Upper lobe of left lung (tissue), 6 donors: ENCODE measurements at places on chromosomes 1 and 21. TPM values are rescaled to one million over a fixed set of nuclear protein-coding genes. Genes with fewer than 3 reads are reported as not detected.

- no peaks in the 10 kb centered on the region for H3K27me3 ChIP-seq
- no peak for DNase-seq
- H3K36me3 ChIP-seq = no peaks in the 10 kb centered on the region
- no peak overlapping the region for H3K4me3 ChIP-seq
- no peaks in the 10 kb centered on the region for H3K4me1 ChIP-seq
- H3K27ac ChIP-seq = no peak overlapping the region
Measured at GRCh38 chr1:99456536-99456935, 189.4 kb upstream of the PALMD start.

- H3K27me3 ChIP-seq = no peaks in the 10 kb centered on the region
- no peak for DNase-seq
- H3K36me3 ChIP-seq = no peaks in the 10 kb centered on the region
- H3K4me3 ChIP-seq = no peak overlapping the region
- no peak overlapping the region for H3K27ac ChIP-seq
- H3K4me1 ChIP-seq = no peaks in the 10 kb centered on the region
Measured at GRCh38 chr1:99634971-99635624, 10.8 kb upstream of the PALMD start.

GRCh38 chr1:67134695-67135094 is at the start of gene C1orf141:
TSS of gene C1orf141 (minus strand) at chr1:67134970. CDS start at chr1:67127240, 7,730 bp downstream.
- no peak for DNase-seq
- H3K27me3 ChIP-seq = no peaks in the 10 kb centered on the region
- no peaks in the 10 kb centered on the region for H3K36me3 ChIP-seq
- H3K4me3 ChIP-seq = peak within 1 kb of the TSS; percentile 30
- peaks cover 4% of the 10 kb centered on the region for H3K4me1 ChIP-seq
- H3K27ac ChIP-seq = no peak within 1 kb of the TSS

- no peaks in the 10 kb centered on the region for H3K27me3 ChIP-seq
- H3K36me3 ChIP-seq = peaks cover 22% of the 10 kb centered on the region
- DNase-seq = no peak
- H3K4me1 ChIP-seq = no peaks in the 10 kb centered on the region
- H3K4me3 ChIP-seq = no peak overlapping the region
Measured at GRCh38 chr21:32648165-32648564, 36.0 kb upstream of the CFAP298 start.

- no peak for DNase-seq
- H3K4me3 ChIP-seq = no peak overlapping the region
- no peaks in the 10 kb centered on the region for H3K36me3 ChIP-seq
- no peaks in the 10 kb centered on the region for H3K27me3 ChIP-seq
- H3K4me1 ChIP-seq = no peaks in the 10 kb centered on the region
- H3K27ac ChIP-seq = no peak overlapping the region
Measured at GRCh38 chr1:185345913-185346720, 29.1 kb upstream of the IVNS1ABP start.

- no peak overlapping the region for H3K27ac ChIP-seq
- H3K4me1 ChIP-seq = peaks cover 4% of the 10 kb centered on the region
- no peak for DNase-seq
- no peak overlapping the region for H3K4me3 ChIP-seq
- H3K27me3 ChIP-seq = no peaks in the 10 kb centered on the region
Measured at GRCh38 chr21:45615145-45615711, 28.3 kb upstream of the PCBP3 start.

GRCh38 chr1:225950905-225951497 is 10.0 kb upstream of the LEFTY2 start:
- no peaks in the 10 kb centered on the region for H3K36me3 ChIP-seq
- no peak overlapping the region for H3K4me3 ChIP-seq
- H3K27me3 ChIP-seq = no peaks in the 10 kb centered on the region
- H3K27ac ChIP-seq = no peak overlapping the region

- H3K27me3 ChIP-seq = no peaks in the 10 kb centered on the region
- no peaks in the 10 kb centered on the region for H3K36me3 ChIP-seq
- H3K4me1 ChIP-seq = peaks cover 3% of the 10 kb centered on the region
Measured at GRCh38 chr21:43782431-43783097, 6.5 kb upstream of the CSTB start.

DNA sequence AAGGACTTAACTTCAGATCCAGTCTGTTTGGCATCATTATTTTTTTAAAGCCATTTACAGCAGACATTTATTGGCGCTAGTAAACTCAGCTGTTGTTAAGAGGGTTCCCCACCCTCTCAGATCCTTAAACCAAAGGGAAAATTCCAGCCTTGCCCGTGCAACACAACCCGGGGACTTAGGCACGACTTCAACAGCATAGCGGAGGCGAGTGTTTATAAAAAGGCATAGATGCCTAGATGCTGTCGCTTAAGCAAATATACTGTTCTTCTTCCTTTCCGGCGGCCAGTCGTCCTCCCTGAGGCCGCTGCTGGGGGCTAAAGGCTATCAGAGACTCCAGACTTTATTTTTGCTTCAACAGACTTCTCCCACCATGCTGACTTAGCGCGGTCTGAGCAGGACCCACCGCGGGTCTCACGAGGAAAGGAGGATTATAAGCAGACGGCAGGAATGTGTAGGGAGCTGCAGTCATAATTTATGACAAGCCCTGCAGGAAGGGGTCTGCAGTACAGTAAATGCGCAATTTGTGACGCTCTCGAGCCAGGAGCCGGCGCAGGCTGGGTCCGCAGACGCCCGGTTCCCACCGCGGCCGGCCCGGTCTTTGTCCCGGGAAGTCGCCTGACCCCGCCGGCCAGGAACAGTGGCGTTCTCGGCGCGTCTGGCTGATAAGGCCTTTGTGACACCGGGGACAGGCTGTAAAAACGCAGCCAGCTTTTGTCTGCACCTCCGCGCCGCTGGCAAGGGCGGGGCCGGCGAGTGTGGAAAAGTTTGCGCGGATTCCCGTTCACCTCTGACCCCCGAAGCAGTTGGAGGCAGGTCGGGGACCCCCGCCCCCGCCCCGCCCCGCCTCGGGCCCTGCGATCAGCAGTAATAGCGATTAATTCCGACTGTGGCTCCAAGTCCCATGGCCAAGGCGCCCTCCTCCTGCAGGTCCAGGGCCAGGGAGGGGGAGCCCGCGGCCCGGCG is 61.2 kb upstream of the ARHGEF16 start:
- DNase-seq = no peak
- peaks cover 17% of the 10 kb centered on the region for H3K4me1 ChIP-seq
- H3K27me3 ChIP-seq = no peaks in the 10 kb centered on the region

GRCh38 chr1:43569175-43569574 is 38.5 kb downstream of the PTPRF start:
- DNase-seq = no peak
- peaks cover 14% of the 10 kb centered on the region for H3K4me1 ChIP-seq
- H3K4me3 ChIP-seq = no peak overlapping the region
- H3K36me3 ChIP-seq = peaks cover 11% of the 10 kb centered on the region

DNA sequence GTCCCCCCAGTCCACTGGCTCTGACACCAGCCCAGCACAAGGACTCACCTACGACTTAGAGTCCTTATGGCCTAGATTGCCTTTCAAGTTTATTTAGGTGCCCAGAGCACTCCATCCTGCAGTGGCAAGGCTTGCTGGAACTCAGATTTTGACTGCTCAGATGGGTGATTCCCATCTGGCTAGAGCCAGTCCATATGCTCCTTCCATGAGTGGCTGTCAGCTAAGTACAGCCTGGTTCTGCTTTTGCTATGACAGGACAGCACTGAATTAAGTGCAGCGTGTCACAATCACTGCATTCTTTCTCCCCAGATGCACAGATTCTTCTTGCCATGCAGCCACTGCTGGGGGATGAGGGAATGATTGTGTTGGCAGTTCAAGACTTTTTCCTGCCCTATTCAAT is 43.8 kb downstream of the GPR52 start:
- no peak overlapping the region for H3K4me3 ChIP-seq
- no peak overlapping the region for H3K27ac ChIP-seq
- H3K36me3 ChIP-seq = no peaks in the 10 kb centered on the region
- H3K27me3 ChIP-seq = no peaks in the 10 kb centered on the region
- no peaks in the 10 kb centered on the region for H3K4me1 ChIP-seq

DNA sequence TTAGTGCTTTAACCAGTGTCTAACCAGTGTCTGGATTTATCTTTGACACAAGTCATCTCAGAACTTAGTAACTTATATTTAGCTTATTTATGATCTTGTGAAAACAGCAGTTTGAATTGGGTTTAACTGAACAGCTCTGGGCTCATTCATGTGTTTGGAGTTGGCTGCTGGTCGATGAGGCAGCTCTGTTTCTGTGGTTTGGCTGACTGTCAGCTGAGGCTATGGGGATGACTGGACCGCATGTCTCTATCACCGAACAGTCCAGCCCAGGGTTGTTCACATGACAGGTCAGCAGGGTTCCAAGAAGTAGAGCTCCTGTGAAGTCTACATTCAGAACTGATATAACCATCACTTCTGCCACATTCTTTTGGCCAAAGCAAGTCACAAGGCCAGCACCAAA is 29.1 kb upstream of the C21orf91 start:
- no peak overlapping the region for H3K27ac ChIP-seq
- H3K27me3 ChIP-seq = no peaks in the 10 kb centered on the region
- DNase-seq = no peak
- H3K4me3 ChIP-seq = no peak overlapping the region
- no peaks in the 10 kb centered on the region for H3K4me1 ChIP-seq

GRCh38 chr1:238562341-238562740 is 671.6 kb upstream of the ZP4 start:
- DNase-seq = no peak
- no peak overlapping the region for H3K4me3 ChIP-seq
- no peaks in the 10 kb centered on the region for H3K27me3 ChIP-seq
- H3K36me3 ChIP-seq = no peaks in the 10 kb centered on the region
- H3K4me1 ChIP-seq = no peaks in the 10 kb centered on the region

DNA sequence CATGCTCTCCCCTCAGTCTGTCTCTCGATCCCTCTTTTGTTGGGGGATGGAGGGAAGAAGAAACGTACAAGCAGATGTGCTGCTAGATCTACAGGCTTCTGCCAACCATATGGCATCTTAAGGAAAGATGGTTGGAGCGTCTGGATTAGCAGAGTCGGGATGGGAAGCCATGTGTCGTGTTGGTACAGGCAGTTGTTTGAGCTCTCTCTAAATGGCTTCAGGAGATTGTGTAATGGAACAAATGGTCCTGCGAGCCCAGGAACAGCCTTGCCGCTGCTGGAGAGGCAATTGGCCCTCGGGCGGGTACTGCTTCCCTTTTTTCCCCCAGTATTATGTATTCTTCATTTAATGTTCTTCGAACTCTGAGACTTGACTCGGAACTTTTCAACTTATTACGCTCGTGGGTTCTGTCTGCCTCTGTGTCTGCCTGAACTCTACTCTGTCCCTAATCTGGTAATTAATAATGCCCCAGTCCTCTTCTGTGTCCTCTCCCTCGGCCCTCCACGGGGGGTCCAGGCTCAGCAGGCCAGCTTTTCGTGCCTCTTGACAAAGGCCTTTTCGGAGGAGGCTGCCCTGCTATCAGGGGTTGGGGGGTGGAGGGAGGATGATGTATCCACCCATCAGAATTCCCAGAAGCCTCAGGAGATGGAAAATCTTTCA is 215.3 kb downstream of the SDCCAG8 start:
- H3K27ac ChIP-seq = no peak overlapping the region
- no peak for DNase-seq
- no peaks in the 10 kb centered on the region for H3K36me3 ChIP-seq
- no peak overlapping the region for H3K4me3 ChIP-seq
- H3K4me1 ChIP-seq = peaks cover 27% of the 10 kb centered on the region

DNA sequence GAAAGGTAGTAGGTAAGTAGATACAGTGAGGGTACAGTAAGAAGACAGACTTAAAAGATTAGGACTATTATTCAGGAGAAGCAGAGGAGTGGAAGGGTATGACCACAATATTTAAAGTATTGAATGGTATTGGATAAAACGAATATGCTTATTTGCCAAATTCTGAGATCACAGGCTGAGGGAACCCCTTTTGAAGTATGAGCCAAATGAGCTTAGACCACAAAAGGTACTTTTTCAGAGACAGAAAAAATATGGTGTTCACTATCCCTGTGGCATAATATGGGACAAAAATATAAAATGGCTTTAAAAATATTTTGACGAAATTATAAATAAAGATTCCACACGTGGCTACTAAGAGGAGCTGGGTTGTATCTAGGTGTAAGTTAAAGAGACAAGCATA is 880 bp upstream of the MTF2 start:
- peak overlapping the region; percentile 95 for H3K4me3 ChIP-seq
- H3K4me1 ChIP-seq = peaks cover 17% of the 10 kb centered on the region
- no peaks in the 10 kb centered on the region for H3K27me3 ChIP-seq
- DNase-seq = no peak
- H3K27ac ChIP-seq = peak overlapping the region; percentile 88

DNA sequence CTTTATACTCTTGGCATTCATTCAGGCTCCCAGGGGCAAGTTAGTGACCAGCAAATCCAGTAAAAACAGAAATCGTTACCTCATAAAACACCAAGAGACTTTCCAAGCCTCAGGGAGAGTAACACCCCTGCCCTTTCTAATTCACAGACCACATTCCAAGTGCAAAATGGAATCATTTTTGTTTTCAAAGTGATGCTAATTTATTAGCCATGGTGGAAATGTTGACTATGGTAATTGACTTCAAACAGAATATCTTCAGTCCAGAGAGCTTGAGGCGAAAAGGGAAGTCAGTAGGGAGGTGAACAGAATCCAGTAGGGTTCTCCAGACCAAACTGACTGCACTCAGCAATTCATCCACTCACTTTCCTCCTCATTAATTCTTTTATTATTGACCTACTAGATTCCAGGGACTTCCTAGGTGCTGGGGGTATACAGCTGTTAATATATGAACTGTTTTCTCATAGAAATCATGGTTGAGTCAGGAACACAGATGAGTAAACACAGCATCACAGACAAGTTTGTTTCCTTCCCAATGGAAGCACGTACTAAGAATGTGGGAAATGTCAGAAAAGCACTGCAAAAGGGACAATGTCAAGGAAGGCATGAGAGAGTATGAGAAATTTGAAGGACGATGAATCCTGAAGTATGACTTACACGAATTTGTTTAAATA is 388.5 kb upstream of the C1orf87 start:
- no peaks in the 10 kb centered on the region for H3K4me1 ChIP-seq
- no peak for DNase-seq
- H3K4me3 ChIP-seq = no peak overlapping the region

Gene F13B
- total RNA-seq = not detected

Gene AVPR1B
- not detected for total RNA-seq

Gene TBX19
- total RNA-seq = 6.3 TPM

Gene SPRR2E
- total RNA-seq = not detected

Gene DPT
- 22.4 TPM for total RNA-seq

Gene LRRC38
- not detected for total RNA-seq

Gene C4BPA
- 57.6 TPM for total RNA-seq

Gene PRMT6
- 18.9 TPM for total RNA-seq

Gene PRDM16
- total RNA-seq = 13.5 TPM

Gene PRKAA2
- total RNA-seq = 8.2 TPM

Gene FMO5
- 37.4 TPM for total RNA-seq

Gene CFAP57
- total RNA-seq = 3.3 TPM
